ENCODE measurements at places on chromosomes 2 and 18.

DNA sequence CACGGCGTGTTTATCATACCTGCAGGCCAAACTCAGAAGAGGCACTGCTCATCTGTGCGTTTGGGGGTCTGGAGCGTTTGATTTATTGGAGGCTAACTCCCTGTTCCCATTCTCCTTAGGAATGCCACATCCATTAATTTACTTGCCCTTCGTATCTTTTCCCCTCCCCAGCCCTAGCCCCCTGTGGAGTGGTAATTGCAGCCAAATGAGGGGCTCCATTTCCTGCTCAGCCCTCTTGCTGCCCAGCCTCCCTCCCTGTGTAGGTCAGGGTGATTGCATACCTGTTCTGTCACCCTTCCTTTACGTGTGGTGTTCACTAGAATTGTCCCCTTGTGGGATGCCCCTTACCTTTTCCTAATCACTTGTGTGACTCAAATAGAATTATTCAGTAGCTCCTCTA is 120.4 kb downstream of the MAP3K20 start:
- DNase-seq: no peak

DNA sequence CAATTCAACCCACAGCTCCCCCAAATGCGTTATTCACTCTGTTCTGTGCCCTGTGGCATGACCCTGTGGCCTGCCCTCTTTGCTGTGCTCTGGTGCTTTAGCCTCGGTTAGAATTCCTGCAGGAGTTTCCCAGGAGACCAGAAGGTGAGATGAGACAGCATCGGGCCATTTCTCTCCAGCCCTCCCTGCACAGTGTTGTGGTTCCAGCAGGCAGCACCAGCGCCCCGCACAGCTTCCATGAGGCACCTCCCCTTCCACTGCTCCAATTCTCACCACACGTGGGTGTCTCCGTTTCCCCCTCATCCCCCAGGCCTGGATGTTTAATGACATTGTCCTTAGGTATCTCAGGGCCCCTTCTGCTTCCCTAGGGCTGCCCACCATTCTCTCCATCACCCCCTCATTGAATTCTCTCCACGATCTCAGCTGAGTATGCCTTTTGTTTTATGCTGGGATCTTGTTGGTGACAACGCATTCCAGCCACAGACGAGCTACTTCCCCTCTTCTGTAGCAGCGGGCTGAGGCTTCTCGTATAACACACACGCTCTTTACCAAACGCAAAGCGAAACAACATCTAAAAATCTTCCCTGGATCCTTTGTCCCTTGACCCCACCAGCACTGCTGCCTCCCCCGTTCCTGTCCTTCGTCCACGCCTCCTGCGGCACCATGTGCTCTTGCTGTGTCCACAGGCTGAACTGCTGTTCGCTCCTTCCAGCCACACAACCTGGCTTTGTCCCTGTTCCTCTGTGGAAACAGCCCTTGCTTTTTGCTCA is 35.1 kb downstream of the ACKR3 start:
- no peak for DNase-seq

DNA sequence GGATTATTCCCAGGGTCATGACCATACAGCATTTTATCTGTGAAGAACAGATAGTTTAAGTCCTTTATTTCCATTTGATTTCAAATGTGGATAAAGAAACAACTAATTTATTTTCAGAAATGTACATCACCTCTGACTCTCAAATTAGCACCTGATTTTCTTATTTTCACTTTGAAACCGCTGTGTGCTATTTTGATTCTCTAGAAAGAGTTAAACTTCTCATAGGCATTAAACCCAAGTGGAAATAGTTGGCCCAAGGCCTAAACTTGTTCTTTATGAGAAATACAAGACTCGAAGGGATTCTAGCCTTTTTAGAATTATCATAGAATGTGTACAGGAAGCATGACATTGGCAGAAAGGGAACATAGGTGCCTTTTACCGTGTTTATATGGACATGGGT is 41.5 kb upstream of the LTBP1 start:
- DNase-seq: no peak

GRCh38 chr2:119019521-119019920 is 77.5 kb downstream of the MARCO start:
- no peak for DNase-seq

- DNase-seq: no peak
Measured at GRCh38 chr2:191894681-191895147, 47.8 kb upstream of the CAVIN2 start.

- DNase-seq: peak; percentile 29
Measured at GRCh38 chr18:59881728-59882656, 17.8 kb upstream of the PMAIP1 start.

DNA sequence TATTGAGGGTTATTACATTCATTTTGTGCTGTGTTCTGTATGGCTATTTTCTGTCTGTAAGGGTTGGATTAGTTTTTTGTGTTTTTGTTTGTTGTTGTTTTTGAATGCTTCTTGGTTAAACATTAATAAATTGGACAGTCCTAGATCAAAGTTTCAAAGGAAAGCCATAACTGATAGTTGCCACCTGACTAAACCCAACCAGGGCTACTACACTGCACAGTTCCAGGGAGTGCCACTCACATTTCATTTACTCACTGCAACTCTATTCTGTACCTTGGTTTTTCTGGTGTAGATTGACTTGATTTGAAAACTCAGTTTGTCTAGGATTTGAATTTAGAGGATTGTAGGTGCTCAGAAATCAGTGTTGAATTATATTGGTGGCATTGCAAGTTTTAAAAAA is 6.4 kb downstream of the MYL12B start:
- DNase-seq: no peak

DNA sequence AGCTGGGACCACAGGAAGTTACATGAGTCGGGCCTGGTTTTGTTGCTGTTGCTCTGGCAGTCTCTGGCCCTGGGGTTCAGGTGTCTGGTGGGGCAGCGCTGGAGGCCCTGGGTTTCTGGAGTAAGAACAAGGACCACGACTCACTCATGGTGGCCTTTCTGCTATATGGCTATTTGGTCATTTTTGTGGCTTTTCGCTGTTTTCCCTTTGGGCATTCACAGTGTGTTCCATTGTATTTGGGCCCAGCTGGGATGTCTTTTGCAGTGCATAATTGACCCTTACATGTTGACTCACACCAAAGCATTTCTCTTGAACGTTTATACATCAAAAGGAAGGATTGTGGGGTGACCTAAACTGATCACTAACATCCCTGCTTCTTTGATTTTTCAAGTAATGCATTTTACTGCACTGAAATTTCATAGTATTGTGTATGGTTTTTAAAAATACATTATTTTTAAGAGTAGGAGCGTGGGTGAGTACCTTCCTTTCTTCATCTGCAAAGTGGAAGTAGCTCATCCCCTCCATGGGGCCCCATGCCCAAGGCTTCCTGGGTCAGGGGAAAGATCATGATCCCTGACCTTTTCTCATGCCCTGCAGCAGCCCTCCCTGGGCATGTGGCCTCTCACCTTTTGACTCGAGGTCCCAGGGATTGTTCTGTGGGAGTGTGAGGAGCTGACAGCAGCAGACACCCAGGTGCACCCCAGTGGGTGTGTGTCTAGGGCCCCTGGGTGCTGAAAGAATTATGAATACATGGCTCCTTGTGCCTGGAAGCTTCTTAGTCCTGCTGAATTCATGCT is 225.5 kb downstream of the AGAP1 start:
- no peak for DNase-seq

GRCh38 chr2:27320958-27321543 is 1.8 kb downstream of the MPV17 start:
- no peak for DNase-seq

- no peak for DNase-seq
Measured at GRCh38 chr2:27828305-27828704, 56.8 kb downstream of the MRPL33 start.

- DNase-seq: no peak
Measured at GRCh38 chr18:28036488-28036887, 140.4 kb downstream of the CDH2 start.

DNA sequence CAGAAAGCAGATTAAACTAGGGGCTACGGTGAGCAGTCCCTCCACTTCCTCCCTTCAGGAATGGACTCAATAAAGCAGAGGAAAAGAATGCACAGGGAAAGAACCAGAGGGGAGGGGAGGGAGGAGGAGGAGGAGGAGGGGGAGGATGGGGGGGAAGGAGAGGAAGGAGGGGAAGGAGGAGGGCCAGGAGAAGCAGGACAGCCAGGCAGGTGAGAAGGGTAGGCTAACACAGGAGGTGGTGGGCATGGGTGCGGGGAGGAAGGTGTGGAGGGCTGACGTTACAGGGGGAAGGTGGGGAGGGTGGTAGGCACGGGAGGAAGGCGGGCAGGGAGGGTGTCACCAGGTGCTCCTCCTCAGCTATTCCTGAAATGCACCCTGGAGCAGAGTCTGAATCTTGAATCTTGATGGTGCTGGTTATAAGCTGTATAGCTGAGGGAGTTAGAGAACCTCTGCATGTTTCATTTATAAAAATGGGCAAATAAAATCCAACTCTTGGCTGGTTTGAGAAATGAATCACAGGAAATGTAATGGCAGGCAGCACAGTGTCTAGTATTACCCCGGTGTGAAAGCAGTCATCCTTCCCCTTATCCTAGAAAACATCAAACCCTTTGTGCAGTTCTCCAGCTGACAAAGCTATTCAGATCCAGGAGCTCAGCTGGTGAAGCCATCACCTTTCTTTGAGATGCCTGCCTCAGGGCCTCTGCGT is 3.4 kb downstream of the TMEM18 start:
- no peak for DNase-seq

DNA sequence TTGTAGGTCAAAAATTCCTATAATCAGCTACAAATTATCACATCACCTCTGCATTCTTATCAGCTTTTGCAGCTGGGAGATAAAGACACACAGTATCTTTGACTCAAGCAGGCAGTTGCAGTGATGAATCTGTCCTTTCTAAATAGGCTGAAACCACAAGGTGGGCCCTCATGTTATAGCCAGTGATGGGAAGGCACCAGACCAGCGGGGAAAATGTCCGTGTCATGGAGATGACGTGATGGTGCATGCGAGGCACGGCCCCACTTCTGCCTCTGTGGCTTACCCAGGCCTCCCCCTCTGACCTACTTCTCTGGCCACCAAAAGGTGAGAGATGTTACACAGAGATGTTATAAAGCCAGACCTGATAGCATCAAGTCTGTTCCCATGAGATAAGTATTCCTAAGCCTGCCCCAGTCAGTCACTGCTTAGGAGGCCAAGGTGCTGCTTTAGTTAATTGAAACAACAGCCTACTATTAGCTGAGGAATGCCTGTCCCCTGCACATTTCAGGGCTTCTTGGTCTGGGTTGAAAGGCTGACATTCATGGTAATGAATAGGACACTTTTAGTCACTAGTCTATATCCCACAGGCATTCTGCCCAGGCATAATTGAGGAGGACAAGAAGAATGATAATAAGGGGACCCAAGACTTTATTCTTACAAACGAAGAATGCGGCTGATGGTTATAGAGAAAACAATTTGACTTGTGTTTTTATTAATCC is 327.9 kb downstream of the LPIN1 start:
- peak; percentile 8 for DNase-seq

DNA sequence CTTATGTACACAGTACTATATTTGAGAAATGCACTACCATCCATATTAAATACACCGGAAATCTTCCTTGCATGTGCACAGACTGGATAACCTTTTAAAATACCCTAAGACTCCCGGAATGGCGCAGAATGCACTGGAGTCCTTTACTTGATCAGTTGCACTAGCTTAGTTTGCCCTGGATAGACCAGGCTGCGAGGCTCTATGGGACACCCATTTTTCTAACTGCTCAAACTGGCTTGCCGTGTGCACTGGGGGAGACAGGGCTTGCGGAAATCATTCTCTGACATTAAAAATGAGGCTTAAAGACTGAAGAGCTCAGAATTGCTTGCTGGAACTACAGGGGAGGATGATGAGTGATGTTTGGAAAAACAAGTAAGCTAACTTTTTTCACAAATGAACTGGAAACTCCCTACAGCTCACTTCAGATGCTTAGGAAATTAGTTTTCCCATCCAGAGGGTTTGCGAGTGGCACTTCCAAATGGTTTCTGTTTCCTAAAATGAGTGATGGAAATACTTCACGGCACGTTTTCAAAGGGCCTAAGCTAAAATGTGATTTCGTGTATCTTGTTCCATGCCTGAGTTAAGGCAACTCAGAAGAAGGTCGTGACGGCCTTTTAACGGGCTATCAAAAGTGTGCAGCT is 2.7 kb downstream of the NCK2 start:
- DNase-seq: peak; percentile 56

DNA sequence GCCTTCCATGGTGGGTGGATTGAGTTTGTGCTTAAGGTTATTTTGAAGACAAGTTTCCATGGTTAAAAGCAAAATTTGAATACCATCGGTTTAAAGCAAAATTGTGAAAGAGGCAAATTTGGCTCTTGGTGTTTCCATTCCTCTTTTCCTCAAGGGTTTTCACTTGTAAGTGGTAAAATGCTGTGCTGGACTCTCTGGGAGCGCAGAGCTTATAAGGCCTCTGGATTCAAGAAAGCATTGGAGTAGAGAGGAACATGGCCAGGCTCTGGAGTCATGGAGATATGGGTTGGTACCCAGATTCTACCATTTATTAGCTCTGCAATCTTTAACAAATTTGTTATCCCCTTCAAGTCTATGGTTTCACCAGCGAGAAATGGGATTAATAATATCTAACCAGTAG is 17.5 kb downstream of the KCNE4 start:
- no peak for DNase-seq

DNA sequence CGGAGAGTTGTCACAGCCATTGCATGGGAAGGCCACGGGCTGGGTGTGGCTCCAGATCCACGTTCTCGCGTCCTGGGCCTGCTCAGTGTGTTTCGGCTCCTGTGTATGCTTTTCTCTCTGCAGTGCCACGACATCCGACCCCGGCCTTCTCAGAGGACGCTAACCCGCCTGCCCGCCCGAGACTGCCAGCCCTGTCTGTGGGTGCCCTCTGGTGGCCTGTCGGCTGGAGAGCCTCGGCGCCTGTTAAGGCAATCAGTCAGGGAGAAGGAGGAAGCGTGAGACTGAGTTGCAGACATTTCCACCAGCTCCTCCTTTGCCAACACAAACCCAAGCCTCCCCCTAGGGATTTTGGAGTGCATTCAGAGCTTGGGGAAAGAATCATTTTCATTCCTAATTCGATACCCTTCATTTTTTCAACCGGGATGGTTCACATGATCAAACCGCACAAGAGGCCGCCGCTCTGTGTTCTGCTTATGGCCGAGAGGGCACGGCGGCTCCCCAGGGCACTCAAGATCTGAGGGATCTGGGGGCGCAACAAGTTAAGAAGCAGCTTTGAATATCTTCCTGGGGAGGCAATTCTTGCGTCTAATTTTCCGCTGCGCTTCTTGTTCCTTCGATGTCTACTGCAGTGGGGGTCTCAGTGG is 37.5 kb upstream of the ZBTB7C start:
- peak; percentile 51 for DNase-seq

Data from CD4-positive, alpha-beta T cell treated with Interferon alpha-2 for 1 hour (primary cell).